ENCODE measurements at places on chromosomes 1 and 21. TPM values are rescaled to one million over a fixed set of nuclear protein-coding genes. Genes with fewer than 3 reads are reported as not detected.

DNA sequence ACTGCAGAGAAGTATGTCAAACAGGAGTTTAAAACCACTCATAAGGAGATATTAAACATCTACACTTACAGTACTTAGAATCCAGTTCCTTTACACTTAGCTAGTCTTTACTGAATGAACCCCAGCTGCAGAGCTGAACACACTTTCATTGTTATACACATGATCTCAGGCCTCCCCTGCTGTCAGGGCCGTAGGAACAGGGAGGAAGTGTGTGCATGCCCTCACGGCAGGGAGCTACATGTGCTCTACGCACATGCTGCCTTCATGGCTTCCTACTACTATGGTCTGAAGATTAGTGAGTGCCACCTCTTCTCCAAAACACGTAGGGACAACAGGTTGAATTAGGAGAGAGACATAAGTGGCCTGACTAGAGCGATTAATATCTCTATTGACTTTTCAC lies 191.5 kb downstream of the SIPA1L2 start:
- DNase-seq: no peak
- H3K27ac ChIP-seq: no peak overlapping the region
- no peaks in the 10 kb centered on the region for H3K27me3 ChIP-seq
- H3K4me1 ChIP-seq: no peaks in the 10 kb centered on the region
- H3K4me3 ChIP-seq: no peak overlapping the region
- H3K36me3 ChIP-seq: no peaks in the 10 kb centered on the region

Gene GJA4
- not detected for total RNA-seq

DNA sequence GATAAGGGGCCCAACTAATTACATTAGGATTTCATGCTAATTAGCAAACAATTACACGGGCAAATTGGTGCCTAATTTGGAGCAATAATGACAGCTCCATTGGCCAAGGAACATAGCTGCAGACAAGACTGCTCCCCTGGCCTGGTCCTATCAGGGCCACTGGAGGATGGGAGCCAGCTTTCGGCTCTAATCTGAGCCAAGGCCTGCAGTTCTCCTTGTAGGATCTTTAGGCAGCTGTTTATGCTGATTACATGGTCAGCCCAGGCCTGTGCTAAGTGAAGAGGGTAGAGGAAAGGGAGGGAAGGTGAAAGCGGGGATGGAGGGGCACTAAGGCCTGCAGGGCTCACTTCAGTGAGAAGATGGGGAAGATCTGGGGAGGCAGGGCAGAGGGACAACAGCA lies 12.4 kb upstream of the ADGRB2 start:
- H3K36me3 ChIP-seq: no peaks in the 10 kb centered on the region
- H3K4me1 ChIP-seq: peaks cover 13% of the 10 kb centered on the region
- DNase-seq: no peak
- H3K27ac ChIP-seq: no peak overlapping the region

Gene CCDC27
- total RNA-seq: not detected

DNA sequence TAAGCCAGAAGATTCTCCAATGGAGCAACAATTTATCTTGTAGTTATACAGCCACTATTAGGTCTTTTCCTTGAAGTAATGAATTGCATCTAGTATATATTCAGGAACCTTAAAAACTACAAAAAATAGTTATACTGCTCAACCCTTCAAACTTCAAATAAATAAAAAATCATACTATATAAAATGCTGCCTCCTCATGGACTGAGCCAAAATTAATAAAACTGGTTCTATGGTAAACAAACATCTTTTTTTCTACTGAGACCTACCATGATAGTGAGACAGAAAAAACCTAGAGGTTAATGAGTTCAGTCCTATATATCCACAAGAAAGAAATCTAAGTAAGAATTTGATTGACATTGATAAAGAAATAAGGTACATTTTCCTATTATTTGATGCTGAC lies 67.7 kb downstream of the GPATCH2 start:
- DNase-seq: no peak
- H3K27me3 ChIP-seq: no peaks in the 10 kb centered on the region

GRCh38 chr1:58829866-58830265 lies 46.0 kb upstream of the JUN start:
- peak; percentile 46 for DNase-seq
- no peaks in the 10 kb centered on the region for H3K36me3 ChIP-seq
- no peak overlapping the region for H3K4me3 ChIP-seq
- H3K4me1 ChIP-seq: no peaks in the 10 kb centered on the region
- H3K27me3 ChIP-seq: no peaks in the 10 kb centered on the region

GRCh38 chr1:50633465-50633864 lies 210.2 kb upstream of the DMRTA2 start:
- no peak for DNase-seq
- H3K36me3 ChIP-seq: no peaks in the 10 kb centered on the region
- no peaks in the 10 kb centered on the region for H3K27me3 ChIP-seq
- H3K4me3 ChIP-seq: no peak overlapping the region
- no peaks in the 10 kb centered on the region for H3K4me1 ChIP-seq

- no peaks in the 10 kb centered on the region for H3K36me3 ChIP-seq
- no peak overlapping the region for H3K27ac ChIP-seq
- no peaks in the 10 kb centered on the region for H3K27me3 ChIP-seq
- H3K4me3 ChIP-seq: no peak overlapping the region
Measured at GRCh38 chr1:184417916-184418315, 31.1 kb downstream of the C1orf21 start.

Gene PAQR7
- total RNA-seq: 15.1 TPM

GRCh38 chr1:66352792-66353191 lies 181.2 kb upstream of the SGIP1 start:
- H3K36me3 ChIP-seq: no peaks in the 10 kb centered on the region
- H3K27ac ChIP-seq: no peak overlapping the region
- peaks cover 13% of the 10 kb centered on the region for H3K4me1 ChIP-seq
- no peaks in the 10 kb centered on the region for H3K27me3 ChIP-seq
- DNase-seq: no peak

DNA sequence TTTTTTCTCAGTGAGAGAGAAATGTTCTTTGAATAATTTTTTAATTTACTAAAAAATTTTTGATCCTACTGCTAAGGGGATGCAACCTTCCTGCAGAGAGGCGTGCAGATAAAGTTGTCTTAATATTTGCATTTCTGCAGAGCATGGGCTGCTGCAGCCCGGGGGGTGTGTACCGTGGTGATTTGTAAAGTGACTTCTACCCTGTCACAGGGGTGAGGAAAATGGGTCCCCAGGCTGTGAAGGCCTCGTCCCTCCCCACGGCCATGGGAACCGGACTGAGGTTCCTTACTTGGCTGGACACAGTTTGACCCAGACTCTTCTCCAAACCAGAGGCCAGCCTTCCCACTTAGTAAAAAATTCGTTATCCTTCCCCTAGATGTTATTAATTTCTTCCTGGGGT lies 9.5 kb upstream of the C1orf174 start:
- no peak for DNase-seq
- no peak overlapping the region for H3K4me3 ChIP-seq
- peaks cover 4% of the 10 kb centered on the region for H3K27me3 ChIP-seq
- no peak overlapping the region for H3K27ac ChIP-seq
- H3K36me3 ChIP-seq: no peaks in the 10 kb centered on the region
- H3K4me1 ChIP-seq: no peaks in the 10 kb centered on the region
